Esophagus (tissue), 2 donors: ENCODE measurements at places on chromosomes 13 and 19. TPM values are rescaled to one million over a fixed set of nuclear protein-coding genes. Genes with fewer than 3 reads are reported as not detected.

Gene DZIP1
- 2.1 TPM for polyA plus RNA-seq

Gene DIRAS1
- polyA plus RNA-seq, result 1.2 TPM

Gene FAM83E
- 26.7 TPM for polyA plus RNA-seq

Gene TUBB4A
- polyA plus RNA-seq, result 0.06 TPM

Gene JAK3
- 1.5 TPM for polyA plus RNA-seq

Gene GIPR
- polyA plus RNA-seq, result 0.62 TPM

Gene PSG6
- polyA plus RNA-seq, result not detected

Gene GFY
- not detected for polyA plus RNA-seq

Gene CBY2
- polyA plus RNA-seq, result not detected

Gene KATNAL1
- 0.92 TPM for polyA plus RNA-seq

Gene CUL4A
- polyA plus RNA-seq, result 21.0 TPM

Gene CCDC194
- not detected for polyA plus RNA-seq

Gene KLHL26
- polyA plus RNA-seq, result 2.0 TPM

Gene TEX30
- 15.7 TPM for polyA plus RNA-seq

Gene PTPRH
- 0.19 TPM for polyA plus RNA-seq

Gene ZNF382
- 0.71 TPM for polyA plus RNA-seq

Gene ONECUT3
- polyA plus RNA-seq, result not detected

Gene SULT2A1
- 0.02 TPM for polyA plus RNA-seq

Gene TMEM145
- 0.04 TPM for polyA plus RNA-seq

Gene ARRDC5
- polyA plus RNA-seq, result 0.31 TPM

Gene OR7G3
- polyA plus RNA-seq, result not detected

Gene SPRED3
- polyA plus RNA-seq, result 0.24 TPM

Gene GNG7
- 2.4 TPM for polyA plus RNA-seq
